ENCODE measurements at places on chromosomes 2 and 18.
A peak's percentile ranks its signal among the peaks of the same experiment; 100 is the strongest.

GRCh38 chr18:25346561-25346960, 5.4 kb downstream of the ZNF521 start:
- no peak for DNase-seq

DNA sequence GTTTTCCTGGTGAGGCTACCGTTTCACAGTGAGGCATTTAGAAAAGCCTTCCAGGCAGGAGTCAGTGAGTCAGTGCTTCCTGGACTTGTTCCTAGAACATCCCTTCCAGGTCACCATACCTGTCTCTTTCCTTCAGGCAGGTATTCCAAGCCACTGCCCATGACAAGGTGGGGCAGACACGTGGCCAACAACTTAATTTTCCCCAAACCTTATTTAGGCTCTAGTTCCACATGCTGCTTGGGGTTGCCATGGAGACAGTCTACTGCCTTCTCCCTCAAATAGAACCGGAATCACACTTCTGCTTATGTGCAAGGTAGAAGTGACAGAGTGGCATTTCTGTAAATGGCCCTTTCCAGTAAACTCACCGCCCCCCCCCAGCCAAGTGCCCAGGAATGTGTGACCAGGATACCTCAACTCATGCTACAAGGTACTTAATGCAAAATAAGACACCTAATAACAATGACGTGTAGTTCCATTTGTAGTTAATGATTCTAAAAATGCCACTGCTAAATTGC, 258.3 kb downstream of the PRKCE start:
- peak; percentile 93 for DNase-seq

- DNase-seq: no peak
Measured at GRCh38 chr2:31136732-31137131, 1.5 kb downstream of the GALNT14 start.

- no peak for DNase-seq
Measured at GRCh38 chr2:226581661-226582060, 218.0 kb downstream of the IRS1 start.

GRCh38 chr2:197240421-197241041, 70.0 kb downstream of the ANKRD44 start:
- DNase-seq: no peak

- DNase-seq: no peak
Measured at GRCh38 chr2:73122536-73122935, 9.8 kb upstream of the RAB11FIP5 start.

GRCh38 chr2:162344617-162344950, 652 bp downstream of the GCA start:
- peak; percentile 14 for DNase-seq

DNA sequence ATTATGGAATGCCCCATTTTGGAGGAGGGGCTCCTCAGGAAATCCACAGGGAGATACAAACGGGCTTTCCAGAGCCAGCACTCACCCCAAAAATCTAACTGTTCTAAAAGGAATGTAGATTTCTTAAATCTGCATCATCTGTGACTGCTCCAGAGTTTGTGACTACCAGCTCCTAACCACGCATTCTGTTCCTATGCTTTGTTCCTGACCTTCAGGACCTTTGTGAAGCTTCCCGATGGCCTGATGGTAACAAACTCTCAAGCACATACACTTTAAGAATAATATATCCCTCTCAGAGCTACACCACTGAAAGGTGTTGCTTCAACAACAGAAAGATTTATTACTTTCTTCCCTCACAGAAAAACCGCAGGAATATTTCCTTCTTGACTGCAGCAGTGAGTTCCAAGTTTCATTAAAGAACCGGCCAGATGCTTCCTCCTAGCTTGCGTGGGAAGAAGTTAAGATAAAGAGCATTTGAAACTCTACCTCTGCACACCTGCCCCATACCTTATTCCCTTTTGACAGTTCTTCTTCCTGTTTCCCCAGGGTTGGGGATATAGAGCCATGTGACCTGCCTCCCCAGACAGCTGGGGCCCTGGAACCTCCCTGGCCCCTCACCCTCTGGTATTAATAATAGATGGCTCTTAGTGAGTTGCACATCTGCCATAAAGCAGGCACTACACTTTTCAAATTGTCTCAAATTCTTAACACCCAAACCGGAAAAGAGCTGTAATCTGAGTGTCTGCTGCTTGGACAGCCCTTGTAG, 40.2 kb upstream of the EML4 start:
- DNase-seq: no peak

DNA sequence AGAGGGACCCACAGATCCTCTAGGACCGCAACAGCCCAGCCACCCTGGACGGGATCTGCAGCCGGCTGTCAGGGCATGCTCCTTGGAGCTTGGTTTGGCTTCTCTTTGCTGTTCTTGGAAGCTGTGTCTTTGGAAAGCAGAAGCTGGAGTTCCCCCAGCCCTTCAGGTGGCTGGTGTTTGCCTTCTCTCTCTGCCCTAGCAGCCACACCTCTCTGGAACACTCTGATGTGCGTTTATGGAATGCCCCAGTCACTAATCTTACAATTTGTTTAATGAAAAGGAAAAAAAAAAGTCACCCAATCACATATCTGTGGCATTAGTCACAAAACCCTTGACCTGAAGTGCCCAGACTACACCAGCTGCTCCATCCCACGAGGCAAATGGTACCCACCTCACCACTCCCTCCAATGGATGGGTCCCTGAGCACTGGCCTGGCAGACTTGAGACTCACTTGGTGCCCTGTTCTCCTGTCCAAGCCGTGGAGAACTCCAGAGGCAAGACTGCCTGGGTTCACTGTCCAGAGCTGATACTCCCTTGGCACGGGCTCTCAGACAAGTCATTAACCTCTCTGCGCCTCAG, 70.2 kb upstream of the DAPL1 start:
- DNase-seq: peak; percentile 93

DNA sequence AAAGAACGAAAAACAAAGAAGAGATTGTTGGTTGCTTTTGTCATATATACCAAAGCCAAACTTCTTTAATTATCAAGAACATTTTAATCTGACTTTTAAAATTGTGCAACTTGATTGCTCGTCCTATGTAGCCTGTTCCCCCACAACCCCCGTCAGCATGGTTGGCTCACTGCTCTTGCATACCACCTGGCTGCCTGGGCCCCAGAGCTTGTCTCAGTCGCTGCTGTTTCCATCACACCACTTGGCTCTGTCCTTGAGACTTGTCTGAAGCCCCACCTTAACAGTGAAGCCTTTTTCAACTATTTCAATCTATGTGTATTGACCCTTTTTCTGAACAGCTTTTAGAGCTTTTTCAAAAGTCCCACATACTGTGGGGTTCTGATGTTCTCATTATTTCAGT, 270.8 kb downstream of the ZNF407 start:
- DNase-seq: no peak

DNA sequence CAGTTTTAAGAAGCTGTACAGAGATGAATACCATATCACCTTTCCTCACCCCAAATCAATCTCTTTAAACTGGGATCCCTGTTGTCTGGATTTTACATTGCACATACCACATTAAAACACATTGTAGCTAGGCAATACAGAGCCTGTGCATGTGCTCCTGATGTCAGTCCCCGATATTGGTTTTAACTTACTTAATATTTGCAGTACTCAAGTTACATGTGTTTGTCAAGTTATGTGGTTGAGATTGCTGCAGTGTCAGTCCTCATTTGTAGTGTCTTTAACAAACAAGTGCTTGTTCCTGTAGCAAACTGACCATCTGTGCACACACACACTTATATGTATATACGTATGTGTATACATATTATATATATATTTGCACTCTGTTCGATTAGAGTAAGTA, 10.4 kb upstream of the UBE2E3 start:
- peak; percentile 50 for DNase-seq

DNA sequence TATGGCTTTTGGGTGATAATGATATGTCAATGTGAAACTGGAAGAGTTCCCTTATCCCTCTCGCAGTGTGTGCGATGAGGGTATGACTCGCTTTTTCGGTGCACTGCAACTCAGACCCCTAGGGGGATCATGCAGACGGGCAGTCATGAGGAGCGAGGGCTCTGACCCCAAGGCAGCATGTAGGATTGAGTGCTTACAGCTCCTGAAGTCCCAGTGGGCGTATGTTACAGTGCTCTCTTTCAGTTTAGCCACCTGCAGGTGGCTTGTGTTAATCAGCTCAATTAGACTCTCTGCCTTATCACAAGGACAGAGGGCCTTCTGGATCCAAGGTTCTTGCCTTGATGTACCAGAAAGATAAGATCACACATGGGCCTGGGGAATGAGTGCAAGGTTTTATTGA, 1269.9 kb upstream of the GYPC start:
- DNase-seq: no peak

DNA sequence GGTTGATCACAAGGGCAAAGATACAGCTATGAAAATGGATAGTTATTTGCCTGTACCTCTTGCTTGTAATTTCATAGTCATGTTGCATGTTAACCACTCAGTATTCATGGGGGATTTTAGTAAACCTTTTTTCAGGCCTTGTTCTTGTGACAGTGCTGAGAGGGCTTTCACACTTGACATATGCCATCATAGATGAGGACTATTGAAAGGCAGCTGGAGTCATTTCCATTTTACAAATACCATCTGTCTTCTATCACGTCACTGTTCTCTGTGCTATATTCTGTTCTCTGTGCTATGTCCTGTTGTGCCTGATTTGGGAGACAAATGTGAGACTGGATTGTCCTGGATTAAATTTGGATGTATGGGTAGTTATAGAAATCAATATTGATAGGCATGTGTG, 131.7 kb downstream of the LYPD6B start:
- no peak for DNase-seq

DNA sequence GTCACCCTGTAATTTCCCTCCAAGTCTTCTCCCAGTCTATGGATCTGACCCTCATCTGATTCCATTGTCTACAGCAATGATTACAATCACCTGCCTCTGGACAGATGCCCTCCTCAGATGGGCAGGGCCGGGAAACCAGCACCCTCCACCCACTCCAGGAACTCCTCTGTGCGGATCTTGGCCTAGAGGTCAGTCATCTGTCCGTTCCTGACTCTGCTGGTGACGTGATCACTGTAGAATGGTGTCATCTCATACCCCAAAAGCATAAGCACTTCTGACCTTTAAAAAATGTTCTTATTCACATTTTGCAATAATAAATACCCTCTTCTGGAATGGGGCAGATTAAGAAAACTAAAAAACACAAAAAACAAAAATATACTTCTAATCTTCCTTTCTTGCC, 29.5 kb upstream of the BZW1 start:
- no peak for DNase-seq

DNA sequence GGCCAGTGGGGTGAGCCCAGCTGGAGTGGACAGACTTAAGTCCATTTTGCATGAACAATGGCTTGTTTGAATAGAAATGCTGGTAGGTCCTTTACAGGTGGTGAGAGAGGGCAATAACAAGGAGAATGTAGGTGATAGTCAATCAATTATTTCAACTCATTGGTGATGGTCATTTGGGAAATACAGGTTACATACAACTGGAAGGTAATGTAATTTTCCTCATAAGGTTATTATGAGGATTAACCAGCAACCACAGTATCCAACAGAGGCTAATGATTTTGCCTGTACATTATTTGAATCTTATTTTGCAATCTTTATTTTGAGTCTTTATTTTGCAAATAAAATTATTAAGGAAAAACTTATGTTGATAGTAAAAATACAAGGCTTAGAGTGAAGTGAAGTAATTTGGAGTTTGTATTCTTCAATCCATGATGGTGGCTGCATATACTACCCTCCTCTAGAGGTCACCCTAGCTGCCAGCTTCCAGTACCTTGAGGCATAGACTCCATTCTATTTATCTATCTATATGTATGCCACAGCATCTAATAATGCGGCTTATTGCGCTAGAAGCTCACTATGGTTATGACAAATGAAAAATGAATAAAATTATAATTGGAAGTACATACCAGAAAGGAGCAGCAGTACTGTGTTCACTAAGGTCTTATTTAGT, 20.5 kb upstream of the HNMT start:
- no peak for DNase-seq

- DNase-seq: no peak
Measured at GRCh38 chr2:101625387-101625786, 72.1 kb upstream of the MAP4K4 start.

GRCh38 chr2:160493227-160494028, at the start of gene RBMS1:
TSS of gene RBMS1 (minus strand) at chr2:160493807. CDS start at chr2:160493363, 444 bp downstream.
- DNase-seq: peak; percentile 63

- no peak for DNase-seq
Measured at GRCh38 chr2:85427300-85427835, 8.9 kb downstream of the SH2D6 start.

GRCh38 chr18:12946549-12947284, 1.1 kb upstream of the SEH1L start:
- DNase-seq: peak; percentile 56

DNA sequence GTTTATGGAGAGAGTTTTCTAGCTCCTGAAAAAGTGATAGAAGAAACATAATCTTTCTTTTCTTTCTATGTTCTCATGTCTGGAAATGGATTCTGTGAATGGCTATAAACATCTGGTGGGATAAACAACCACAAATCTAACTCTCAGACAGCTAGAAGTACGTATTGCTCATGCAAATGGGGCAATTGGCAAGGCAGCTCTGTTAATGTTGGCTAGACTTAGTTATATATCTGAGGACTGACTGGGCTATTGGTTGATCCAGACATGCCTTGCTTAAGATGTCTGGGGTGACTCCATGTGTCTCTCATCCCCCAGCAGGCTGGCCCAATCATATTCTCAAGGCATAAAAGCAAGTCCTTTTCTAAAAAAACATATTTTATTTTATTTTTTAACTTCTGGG, 939.2 kb upstream of the NRXN1 start:
- no peak for DNase-seq

Measured in PC-3 (cell line).